ENCODE measurements at places on chromosomes 16 and 17.

DNA sequence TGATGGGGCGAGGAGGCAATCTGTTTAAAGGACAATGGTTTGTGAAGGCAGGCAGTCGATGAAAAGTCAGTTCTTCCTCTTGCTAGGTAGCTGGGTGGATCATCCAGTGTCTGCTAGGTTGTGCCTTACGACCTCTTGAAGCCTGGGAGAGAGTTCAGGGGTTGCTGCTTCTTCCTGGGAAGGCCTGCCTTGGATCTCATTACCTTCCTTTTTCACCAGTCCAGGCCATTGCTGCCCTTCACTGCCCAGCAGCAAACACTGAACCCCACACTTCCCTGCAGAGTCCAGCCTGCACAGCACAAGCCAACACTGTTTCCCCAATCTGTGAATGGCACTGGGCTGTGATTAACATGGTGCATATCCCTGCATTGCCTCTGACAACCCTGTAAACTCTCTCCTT is 24.7 kb downstream of the HS3ST2 start:
- DNase-seq = no peak

DNA sequence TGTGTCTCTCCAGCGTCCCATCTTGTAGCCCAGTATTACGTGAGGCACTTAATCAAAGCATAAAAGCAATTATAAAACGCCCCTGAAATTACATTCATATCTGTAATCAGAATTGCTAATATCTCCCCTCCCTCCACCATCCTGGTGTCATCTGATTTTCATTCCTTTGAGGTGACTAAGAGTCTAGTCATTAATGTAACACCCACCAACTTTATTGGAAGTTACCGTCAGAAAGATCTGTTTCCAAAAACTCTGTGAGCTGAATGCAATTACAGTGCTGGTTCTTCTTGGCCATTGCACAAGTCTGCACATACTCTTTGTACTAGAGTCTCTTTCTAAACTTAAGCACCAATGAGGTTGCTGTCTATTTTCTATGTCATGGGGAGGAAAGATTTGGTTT is 12.5 kb upstream of the MAF start:
- DNase-seq = no peak

DNA sequence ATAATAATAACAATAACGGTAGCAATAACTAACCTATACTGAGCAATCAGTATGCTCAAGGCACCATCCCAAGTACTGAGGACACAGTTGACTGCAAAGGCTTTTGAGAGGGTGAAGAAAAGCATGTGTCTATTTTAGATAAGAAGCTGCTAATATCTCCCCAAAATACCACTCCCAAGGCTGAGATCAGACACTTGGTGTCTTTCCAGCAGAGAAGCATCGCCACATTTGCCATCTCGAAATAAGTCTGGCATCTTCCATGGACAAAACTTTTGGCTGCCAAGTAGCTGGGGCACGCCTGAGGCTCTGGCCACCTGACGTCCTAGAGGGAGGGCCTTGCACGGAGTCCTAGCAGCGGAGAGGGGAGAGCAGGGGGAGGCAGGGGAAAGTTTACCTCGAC is 39.0 kb downstream of the ZNF423 start:
- DNase-seq = no peak

DNA sequence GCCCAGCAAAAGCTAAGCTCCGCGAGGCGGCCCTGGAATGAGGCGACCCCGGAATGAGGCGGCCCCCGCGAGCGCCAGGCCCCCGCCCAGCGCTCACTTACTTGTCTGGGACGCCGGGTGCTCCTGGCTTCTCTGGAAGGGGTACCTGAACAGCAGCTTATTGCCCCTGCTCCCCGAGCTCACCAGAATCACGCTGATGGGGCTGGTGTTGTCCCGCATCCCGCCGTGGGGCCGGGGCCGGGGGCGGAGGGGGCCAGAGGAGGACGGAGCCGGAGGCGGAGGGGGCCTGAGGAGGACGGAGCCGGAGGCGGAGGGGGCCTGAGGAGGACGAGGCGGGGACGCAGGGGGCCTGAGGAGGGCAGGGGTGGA is 440 bp downstream of the NPRL3 start:
- DNase-seq = peak; percentile 20

DNA sequence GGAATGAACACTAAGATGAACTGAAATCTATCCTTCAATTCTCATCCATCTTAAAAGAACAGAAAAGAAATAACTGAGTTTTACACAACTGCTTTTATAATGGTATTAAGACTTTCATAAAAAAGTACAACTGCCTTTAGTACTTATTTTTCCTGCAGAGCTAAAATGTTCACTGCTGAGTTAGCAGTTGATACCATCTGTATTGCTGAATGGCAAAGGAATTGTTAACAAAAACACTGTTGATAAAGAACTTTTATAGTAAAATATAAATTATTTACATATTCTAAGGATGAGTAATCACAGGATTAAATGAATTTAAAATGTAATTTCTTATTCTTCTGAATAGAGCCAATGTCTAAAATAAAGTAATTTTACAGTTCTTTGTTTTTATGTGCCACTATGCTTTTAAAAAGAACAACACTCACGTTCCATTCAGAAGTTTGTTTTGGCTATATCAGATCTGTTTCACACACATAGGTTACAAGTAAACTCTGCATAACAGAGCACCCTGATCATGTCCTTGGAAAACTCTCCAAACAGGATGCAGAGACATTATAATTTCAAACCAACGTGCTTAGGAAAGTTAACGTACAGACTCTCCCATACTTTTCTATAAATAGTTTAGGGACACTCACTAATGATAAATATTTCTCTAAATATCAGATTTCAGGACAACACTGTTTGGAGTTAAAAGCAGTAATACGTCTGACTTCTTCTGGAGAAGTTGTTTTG is 151.1 kb downstream of the ITFG1 start:
- DNase-seq = no peak

GRCh38 chr16:1766231-1766630 is 5.1 kb downstream of the NME3 start:
- DNase-seq = no peak

DNA sequence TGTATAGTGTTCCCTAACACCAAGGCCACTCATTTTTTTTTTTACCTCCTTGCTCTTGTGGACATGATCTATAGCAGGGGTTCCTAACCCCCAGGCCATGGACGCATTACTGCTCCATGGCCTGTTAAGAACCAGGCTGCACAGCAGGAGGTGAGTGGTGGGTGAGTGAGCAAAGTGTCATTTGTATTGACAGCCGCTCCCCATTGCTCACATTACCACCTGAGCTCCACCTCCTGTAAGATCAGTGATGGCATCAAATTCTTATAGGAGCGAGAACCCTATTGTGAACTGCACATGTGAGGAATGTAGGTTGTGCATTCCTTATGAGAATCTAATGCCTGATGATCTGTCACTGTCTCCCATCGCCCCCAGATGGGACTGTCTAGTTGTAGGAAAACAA is 342.0 kb downstream of the SOX9 start:
- no peak for DNase-seq

DNA sequence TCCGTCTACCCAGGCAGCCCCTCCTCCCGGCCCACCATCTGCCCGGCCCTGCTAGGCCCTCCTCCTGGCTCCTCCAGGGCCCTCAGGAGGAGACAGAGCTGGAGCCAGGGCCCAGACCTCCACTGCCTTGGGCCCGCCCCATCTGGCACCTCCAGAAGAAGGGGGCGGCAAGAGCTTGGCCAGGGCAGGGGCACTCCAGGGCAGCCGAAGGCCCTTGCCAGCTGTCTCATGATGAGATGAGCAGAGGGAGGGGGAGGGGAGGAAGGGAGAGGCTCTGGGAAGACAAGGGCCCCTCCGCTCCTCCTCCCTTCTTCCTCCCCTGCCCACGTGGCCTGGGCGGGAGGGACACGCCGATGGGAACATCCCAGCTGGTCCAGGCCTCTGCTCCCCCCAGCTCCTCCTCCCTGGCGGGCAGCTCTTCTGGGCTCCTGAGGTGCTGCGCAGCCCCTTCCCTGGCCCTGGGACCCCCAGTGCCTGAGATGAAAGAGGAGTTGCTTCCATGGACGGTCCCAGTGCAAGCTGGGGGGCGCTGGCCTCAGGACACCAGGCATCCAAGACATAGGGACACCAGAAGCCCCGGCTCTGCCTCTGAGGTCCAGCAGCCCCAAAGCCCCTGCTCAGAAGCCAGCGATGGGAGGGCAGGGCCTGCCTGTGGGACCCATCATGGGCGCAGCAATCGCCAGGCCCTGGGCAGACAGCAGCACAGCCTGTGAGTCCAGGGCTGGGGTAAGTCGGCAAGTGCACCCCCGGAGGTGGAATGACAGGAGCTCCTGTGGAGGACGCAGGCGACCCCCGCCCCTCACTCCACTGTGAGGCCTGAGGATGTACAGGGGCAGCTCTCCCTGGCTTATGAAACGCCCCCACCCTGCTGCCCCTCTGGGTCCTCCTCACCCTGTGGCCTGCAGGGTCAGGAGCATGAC is 23.6 kb upstream of the ENPP7 start:
- DNase-seq = peak; percentile 61

DNA sequence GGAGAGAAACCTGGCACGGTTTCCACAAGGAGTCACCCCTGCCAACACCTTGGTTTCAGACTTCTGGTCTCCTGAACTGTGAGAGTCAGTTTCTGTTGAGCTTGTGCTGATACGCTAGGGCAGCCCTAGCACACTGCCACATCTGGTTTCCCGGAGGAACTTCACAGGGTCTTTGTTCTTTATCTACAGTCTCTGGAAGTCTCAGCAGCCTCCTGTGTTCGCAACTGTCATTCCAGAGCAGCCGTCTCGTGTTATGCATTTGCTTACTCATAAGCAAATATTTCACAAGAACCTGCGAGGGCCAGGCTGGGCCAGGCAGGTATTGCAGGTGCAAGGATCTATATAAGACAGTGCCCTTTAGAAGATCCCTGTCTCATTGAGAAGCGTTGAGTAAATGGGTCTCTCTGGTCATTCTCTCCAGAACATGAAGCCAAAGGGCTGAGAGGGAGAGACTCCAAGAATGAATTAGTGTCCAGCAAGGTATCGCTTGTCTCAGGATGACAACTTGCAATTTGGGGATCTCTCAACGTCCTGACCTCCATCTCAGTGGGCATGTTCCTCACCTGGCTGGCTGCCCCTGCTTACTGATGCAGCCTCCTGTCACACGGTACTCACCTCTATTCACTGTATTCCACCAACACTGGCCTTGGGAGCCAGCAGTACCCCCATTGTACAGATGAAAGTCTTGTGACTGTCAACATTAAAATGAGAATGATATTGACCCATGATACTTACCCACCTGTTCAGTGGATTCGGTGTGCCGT is 141.2 kb downstream of the WWOX start:
- DNase-seq = no peak

DNA sequence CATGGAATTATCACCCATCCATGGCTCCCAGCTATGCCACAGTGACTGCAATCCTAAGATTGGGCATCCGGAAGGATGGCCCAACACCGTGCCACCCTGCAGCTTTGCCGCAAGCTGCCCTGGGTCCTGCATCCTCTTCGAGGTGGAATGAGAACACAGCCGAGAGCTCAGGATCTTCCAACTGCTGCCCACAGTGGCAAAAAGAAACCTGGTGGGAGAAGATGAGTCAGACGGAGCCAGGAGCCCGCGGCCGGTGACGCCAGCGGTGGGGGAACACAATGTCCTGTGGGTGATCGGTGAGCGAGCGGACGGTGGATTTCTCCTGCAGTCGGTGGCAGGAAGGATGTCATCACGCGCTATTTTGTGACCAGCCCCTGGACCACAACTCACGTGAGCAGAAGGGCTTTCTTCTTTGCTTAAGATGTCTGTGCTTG is 20.1 kb downstream of the CD7 start:
- DNase-seq = peak; percentile 28

DNA sequence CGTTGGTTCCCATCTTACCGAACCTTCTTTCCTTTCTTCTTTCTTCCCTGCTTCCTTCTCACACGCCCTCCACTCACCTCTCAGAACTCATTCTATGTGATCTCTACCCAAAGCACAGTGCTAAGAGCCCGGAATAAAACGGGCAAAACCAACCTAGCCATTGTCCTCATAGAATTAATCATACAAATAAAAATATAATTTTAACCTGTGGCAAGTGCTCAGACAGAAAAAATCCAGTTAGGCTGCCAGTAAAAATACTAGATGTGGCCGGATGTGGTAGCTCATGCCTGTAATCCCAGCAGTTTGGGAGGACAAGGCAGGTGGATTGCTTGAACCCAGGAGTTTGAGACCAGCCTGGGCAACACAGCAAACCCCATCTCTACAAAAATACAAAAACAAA is 27.0 kb downstream of the BMERB1 start:
- DNase-seq = no peak

DNA sequence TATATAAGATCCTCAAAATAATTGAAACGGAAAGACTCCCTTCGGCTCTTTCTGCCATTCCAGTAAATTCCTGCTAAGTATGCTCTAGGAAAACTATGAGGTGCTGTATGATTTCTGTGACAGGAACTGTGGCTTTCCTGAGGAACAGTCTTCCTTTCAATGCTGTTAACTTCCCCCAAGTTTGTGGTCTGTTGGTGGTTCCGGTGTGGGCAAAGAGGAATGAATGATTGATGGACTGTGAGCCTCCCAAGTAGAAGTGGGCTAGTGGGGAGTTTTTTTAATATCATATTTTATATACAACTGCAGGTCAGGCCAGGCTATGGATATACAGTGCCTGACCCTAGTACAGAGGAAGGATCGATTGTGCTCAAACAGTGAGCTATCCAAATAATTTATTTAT is 560.7 kb upstream of the RBFOX1 start:
- DNase-seq = no peak

DNA sequence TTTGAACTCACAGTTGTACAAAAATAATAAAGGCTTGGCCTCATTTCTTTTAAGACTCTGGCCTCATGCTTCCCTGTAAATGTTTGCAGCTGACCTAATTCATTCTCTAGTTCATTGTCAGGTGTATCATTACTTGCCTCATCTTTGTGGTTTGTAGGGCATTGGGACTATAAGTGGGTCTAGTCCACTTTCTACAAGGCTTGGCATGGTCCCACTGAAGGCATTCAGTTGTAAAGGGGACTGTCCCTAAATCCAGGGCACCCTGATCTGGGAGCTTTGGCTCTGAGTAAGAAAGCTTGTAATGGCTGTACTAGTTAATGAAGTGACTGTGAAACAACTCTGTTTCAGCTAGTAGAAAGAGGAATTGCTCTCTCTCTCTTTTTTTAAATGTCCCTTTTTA is 2.7 kb downstream of the KCTD2 start:
- DNase-seq = no peak

DNA sequence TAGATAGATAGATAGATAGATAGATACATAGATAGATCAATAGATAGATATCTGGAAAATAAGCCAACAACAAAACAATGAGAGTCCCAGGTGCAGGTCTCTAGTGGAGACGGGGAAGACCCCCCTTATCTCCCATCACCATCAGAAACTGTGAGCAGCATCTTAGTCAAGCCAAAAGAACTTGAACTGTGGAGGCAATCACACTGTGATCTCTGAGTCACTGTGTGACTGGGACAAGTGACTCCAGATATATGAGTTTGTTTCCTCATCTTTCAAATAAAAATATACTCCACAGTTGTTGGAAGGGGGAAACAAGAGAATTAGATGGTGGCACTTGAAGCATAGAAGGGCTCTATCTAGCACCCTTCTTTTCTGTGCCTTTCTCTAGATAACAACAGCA is 42.1 kb downstream of the NOG start:
- no peak for DNase-seq

All from muscle of arm (tissue), 14 donors.